GM04503 (cell line): ENCODE measurements at places on chromosomes 2 and 18.

DNA sequence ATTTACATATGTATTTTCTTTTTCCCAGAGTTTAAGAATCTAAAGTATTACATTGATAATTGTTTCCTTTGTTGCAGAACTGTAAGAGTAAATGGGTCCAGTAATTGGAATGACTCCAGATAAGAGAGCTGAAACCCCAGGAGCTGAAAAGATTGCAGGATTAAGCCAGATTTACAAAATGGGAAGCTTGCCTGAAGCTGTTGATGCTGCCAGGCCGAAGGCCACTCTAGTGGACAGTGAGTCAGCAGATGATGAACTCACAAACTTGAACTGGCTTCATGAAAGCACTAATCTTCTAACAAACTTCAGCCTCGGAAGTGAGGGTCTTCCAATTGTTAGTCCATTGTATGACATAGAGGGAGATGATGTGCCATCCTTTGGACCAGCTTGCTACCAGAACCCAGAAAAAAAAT, 183.8 kb upstream of the STON1 start:
- DNase-seq = peak; percentile 69

DNA sequence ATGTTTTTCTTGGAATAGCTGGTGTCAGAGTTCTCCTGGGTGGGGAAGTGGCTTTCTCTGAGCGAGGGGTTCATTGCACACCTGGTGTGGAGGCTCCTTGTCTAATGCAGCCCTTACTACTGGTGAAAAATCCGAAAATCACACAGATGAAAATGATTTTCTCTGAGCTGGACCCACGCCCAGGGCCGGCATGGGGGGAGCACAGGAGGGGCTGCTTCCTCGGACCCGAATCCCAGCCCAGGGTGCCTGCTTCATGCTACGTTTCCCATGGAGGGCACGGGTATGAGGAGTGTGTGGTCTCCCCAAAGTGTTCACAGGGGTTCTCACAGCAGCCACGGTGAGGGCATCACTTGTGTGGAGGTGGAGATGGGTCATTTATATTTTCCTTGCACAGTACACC, 288.0 kb upstream of the HDAC4 start:
- no peak for DNase-seq

GRCh38 chr2:176560296-176560695, 291.1 kb downstream of the MTX2 start:
- no peak for DNase-seq

- no peak for DNase-seq
Measured at GRCh38 chr2:54052825-54053718, 62.3 kb upstream of the ACYP2 start.

DNA sequence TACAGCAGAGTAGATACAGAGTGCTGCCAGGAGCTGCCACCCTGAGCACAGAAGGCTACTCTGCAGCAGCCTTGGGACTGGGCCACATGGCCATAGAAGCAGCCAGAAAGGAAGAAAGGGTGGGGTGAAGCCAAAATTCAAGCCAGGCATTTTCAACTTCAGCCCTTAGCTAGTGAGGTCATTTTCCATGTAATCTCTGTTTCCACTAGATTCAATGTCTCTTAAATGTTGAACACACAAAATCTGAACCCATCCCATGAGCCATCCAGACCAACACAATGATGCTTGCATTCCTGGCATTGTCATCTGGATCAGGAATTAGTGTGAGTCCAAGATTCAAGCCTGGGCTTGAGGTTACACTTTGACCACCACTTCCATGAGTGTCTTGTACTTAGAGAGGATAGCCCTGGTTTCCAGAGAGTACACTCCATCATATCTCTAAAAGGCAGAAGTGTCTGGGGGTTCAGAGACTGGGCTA, 243.6 kb downstream of the OSR1 start:
- peak; percentile 25 for DNase-seq

DNA sequence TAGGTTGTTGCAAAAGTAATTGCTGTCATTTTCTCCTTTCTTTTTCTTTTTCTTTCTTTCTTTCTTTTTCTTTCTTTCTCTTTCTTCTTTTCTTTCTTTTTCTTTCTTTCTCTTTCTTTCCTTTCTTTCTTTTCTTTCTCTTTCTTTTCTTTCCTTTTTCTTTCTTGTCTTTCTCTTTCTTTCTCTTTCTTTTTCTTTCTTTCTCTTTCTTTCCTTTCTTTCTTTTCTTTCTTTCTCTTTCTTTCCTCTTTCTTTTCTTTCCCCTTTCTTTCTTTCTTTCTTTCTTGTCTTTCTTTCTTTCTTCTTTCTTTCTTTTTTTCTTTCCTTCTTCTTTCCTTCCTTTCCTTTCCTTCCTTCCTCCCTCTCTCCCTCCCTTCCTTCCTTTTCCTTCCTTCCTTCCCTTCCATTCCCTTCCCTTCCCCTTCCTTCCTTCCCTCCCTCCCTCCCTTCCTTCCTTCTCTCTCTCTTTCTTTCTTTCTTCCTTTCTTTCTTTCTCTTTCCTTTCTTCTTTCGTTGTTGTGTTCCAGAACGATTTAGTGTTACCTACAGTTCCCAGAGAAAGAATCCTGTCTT, 178.9 kb downstream of the RPIA start:
- DNase-seq = no peak

- no peak for DNase-seq
Measured at GRCh38 chr18:23536204-23536603, 32.9 kb downstream of the RMC1 start.

GRCh38 chr2:28997237-28997846, 16.2 kb downstream of the TOGARAM2 start:
- no peak for DNase-seq

- DNase-seq = no peak
Measured at GRCh38 chr2:178283341-178283918, 89.1 kb downstream of the OSBPL6 start.

- DNase-seq = no peak
Measured at GRCh38 chr2:109692013-109692743, 78.0 kb downstream of the SOWAHC start.

DNA sequence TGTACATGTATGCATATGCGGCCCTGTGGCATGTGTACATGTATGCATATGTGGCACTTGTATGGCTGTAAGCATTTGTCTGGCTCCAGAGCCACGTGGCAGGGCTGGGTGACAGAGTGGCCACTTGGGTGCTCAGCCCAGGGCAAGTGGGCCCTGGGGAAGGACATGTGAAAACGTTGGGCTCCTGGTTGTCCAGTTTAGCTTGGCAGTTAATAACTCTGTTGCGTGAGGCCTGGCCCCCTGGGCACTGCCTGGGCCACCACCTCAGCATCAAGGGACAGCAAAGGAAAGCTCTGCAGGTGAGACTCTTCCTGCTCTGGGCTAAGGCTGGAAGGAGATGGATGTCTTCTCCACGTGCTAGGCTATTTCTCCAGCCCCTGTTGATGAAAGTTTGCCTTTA, 119.9 kb downstream of the CTIF start:
- DNase-seq = no peak

DNA sequence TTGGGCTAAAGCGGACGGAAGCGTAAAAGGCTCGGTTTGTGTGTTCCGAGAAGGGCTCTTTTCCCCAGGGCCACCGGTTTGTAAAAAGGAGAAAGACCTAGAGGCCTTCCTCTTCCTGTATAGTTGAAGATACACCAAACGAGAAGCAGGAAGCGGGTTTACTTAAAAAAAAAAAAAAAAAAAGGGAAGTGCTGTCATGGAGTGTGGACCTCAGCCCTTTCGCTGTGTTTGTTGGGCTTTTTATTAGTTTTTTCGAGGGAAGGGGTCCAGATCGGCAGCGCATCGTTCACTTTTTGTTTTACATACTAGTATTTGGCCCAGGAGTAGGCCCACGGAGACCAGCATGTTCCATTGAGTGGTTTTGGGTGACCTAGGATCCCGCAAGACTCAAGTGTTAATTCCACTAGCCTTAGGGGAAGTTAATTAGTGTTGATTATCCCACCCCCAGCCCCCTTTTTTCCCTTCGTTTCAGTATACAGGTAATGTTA, 676 bp downstream of the ACTR2 start:
- DNase-seq = no peak

GRCh38 chr2:71926089-71926447, 221.6 kb downstream of the CYP26B1 start:
- DNase-seq = no peak

DNA sequence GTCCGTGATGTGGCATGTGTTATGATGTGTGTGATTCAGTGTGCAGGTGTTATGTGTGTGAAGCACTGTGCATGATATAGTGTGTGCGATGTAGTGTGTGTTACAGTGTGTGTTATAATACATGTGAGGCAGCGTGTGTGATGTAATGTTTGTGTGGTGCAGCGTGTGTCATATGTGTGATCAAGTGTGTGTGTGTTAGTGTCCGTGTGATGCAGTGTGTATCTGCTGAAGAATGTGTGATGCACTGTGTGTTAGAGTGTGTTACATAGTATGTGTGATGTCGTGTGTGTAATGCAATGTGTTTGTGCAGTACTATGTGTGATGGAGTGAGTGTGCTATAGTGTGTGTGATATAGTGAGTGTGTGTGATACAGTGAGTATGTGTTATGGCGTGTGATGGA, 182.8 kb upstream of the SOX11 start:
- no peak for DNase-seq

DNA sequence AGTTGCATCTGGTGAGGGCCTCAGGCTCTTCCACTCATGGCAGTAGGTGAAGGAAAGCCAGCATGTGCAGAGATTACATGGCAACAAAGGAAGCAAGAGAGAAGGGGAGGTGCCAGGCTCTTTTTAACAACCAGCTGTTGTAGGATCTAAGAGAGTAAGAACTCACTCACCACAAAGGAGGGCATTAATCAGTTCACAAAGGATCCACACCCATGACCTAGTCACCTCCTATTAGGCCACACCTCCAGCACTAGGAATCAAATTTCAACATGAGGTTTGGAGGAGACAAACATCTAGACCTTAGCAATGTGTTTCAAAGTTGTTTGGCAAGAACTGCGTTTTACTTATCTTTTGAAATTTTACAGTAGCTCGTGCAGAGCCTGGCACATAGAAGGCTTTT, 20.5 kb upstream of the REG3A start:
- no peak for DNase-seq

DNA sequence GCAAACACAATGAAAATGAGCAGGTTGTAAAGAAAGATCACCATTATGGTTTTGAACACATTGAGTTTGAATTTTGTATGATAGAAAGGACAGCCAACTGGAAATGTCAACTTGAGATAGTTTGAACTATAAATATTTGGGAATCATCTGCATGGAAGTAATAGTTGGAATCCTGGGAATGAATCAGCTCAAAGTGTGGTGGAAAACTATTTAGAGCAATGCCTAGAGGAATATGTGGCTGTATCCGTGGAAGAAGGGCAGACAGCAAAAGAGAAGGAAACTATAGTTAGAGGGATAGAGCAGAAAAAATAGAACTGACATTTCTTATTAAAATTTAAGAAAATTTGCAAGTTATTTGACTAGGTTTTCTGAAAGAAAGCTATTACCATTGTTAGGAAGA, 112.5 kb upstream of the OTX1 start:
- peak; percentile 13 for DNase-seq

GRCh38 chr2:201183365-201183727, 405 bp downstream of the CASP10 start:
- DNase-seq = no peak

DNA sequence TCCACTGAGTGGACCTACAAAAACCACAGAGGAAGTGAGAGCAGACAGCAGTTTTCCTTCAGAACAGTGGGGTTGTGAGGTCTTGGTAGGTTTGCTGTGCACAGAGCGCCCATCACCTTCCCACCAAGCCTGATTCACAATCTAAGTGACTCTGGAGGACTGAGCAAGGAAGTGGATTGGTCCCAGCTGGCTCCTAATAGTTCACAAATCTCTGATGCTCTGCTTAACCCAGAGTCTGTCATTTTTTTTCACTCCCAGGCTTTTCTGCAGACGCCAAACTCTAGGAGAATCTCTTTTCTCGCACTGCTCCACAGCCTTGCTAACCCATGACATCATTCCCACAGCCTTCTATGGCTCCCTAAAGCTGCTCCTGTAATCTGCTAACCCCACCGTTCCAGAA, 280.4 kb downstream of the C1D start:
- DNase-seq = no peak

GRCh38 chr18:24840051-24840450, 379.6 kb downstream of the HRH4 start:
- peak; percentile 29 for DNase-seq

GRCh38 chr18:10351219-10351818, 103.1 kb upstream of the APCDD1 start:
- DNase-seq = no peak

DNA sequence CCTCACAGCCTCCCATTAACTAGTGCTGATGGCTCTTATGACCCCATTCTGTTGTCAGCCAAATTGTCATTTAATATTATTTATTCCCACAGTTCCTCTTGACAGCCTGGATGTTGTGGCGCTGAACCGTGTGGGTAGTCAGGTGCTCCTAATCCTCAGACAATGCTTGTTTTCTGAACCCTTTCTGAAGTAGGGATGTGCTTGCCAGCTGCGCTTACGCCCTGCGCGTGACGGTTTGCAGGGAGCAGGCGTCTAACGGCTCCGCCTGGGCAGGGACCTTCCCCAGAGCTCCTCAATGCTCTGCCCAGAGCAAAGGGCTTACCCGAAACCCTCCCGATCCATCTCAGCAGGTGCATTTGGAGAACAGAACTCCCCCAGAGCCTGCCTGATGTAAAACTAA, 358.2 kb upstream of the MYT1L start:
- DNase-seq = no peak

DNA sequence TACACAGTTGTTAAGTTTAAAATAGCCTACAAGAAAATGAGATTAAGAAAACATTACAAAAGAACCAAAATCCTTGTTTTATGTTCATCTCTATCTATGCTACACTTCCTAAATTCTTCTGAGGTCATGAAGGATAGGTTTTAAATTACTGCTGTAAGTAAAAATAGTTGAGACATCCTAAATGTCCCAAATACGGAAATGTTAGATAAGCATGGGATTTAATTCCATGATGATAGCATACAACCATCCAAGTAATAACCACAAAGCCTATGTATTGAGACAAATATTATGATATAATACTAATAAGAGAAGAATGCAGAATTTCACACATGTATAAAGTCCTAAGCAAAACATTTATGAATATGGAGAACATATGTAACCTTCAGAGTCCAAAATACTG, 34.1 kb downstream of the PIEZO2 start:
- DNase-seq = no peak

DNA sequence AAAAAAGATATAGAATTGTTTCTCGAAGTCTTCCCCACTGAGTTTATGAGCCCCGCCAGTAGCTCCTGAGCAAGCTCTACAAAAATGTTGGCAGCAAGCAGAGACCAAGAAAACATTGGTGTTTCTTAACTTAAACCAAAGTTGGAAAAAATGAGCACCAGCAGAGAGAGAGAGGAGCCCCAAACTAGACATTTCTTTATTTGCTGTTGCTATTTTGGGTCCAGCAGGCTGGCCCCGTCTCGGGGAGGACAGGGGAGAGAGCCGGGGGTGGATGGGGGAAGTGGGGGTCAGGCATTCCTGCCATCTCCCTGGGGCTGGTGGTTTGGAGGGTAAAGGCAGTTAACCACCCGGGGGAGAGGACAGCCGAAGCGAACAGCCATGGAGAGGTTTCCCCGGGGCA, 113.0 kb downstream of the DYSF start:
- DNase-seq = peak; percentile 38

GRCh38 chr2:151576080-151576479, 158.2 kb downstream of the NEB start:
- DNase-seq = no peak

DNA sequence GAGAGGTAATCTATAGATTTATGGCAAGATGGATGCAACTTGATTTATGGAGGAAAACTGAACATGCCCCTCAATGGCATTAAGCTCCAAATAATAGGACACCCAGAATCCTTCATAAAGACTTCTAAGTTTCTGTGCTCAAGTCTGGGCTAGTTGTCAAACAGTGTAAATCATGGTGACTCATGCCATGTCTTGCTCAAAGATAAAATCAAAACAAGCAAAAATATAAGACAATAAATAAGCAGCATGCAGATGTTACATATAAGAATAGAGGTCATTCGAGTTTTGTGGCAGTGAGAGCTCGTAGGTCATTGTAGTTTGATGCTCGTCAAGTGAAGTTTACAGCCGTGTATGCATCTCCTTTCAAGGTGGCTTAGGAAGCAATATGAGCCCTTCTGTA, 403.2 kb downstream of the THSD7B start:
- no peak for DNase-seq
